ENCODE measurements at places on chromosomes 1 and 21.
A peak's percentile ranks its signal among the peaks of the same experiment; 100 is the strongest.

GRCh38 chr1:115976062-115976920 lies at the start of gene SLC22A15:
Gene SLC22A15 (plus strand): TSS chr1:115976513. CDS start chr1:115976628, 115 bp downstream.
- DNase-seq: no peak

DNA sequence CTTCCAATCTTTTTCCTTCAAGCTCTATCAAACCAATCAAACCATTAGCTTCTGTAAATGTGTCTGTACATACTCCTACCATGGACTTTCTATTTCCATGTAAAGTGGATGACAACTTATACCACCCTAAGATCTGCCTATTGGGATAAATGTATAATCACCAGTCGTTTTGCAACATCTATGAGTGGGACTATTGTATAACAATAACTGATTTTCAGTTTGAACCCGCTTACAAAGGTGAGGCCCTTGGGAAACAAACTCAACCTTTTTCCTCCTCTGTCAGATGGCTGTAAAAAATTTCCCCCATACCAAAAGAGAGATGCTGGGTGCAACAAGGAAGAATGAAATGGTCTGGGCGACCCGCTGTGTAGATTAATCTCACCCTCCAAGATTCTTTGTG lies 399.1 kb upstream of the ADAMTS5 start:
- DNase-seq: no peak

DNA sequence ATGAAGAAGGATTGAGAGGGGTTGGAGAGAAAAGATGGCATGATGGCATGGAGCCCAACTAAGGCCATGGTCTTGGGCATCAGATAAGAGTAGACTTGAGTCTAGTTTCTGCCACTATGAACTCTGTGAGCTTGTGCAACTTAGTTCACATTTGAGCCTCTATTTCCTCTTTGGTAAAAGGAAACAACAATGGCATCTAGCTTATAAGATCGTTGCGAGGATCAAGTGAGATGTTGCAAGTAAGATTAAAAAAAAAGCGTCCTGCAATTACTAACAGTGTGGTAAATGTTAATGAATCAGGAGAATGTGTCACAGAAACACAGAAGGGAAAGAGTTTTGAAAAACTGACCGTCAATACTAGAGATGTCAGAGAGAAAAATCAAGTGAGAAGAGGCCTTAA lies 202.9 kb upstream of the FGGY start:
- DNase-seq: no peak

- no peak for DNase-seq
Observed at GRCh38 chr1:212488436-212489283, 55.9 kb downstream of the NENF start.

DNA sequence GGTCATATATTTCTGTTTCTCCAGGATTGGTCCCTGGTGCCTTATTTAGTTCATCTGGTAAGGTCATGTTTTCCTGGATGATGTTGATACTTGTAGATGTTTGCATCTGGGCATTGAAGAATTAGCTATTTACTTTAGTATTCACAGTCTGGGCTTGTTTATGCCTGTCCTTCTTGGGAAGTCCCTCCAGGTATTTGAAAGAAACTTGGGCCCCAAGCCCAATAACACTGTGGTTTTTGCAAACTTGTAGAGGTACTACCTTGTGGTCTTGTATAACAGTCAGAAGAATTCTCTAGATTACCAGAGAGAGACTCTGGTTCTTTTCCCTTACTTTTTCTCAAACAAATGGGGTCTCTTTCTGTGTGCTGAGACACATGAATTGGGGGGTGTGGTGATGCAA lies 251.4 kb upstream of the B3GALT2 start:
- DNase-seq: no peak

DNA sequence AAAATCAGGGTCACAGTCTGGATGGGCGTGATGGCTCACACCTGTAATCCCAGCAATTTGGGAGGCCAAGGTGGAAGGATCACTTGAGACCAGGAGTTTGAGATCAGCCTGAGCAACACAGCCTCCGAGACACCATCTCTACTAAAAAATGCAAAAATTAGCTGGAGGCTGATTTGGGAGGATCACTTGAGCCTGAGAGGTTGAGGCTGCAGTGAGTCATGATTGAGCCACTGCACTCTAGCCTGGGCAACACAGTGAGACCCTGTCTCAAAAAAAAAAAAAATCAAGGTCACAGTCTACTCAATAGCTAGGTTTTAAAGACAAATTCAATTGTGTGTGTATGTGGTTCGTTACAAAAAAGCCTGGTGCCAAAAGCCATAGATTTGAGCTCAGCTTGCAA lies 34.4 kb downstream of the TRIM67 start:
- no peak for DNase-seq

GRCh38 chr1:78234496-78234895 lies 188.7 kb downstream of the GIPC2 start:
- no peak for DNase-seq

- no peak for DNase-seq
Observed at GRCh38 chr1:57431400-57431799, 7.5 kb upstream of the DAB1 start.

DNA sequence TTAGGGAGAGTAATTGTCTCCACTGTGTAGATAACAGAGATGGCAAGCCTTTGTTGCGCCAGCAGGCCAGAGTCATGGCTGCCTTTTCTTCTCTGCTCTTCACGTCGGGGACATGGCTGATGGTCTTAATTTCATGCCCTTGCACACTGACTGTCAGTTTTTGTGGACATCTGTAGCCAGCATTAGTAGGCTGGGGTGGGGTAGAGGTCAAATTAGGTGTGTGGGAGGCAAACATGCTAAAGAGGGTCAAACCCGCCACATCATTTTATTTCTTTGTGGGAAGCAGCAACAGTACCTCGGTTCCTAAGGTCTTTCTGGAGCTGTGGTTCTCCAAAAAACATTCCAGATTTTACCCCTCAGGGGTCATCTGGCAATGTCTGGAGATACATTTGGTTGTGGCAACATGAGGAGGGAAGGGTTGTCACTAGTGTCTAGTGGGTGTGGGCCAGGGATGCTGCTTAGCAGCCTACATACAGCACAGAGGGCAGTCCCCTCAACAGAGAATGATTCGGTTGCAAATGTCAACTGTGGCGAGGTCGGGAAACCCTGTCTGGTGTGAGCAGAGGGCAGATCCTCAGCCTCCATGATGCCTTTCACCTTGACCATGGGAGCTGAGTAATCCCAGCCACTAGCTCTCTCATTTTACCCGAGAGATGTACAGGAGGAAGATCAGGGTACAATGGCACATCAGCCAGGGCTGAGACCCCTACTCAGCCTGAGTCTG lies 14.7 kb downstream of the RUNX1 start:
- DNase-seq: no peak

DNA sequence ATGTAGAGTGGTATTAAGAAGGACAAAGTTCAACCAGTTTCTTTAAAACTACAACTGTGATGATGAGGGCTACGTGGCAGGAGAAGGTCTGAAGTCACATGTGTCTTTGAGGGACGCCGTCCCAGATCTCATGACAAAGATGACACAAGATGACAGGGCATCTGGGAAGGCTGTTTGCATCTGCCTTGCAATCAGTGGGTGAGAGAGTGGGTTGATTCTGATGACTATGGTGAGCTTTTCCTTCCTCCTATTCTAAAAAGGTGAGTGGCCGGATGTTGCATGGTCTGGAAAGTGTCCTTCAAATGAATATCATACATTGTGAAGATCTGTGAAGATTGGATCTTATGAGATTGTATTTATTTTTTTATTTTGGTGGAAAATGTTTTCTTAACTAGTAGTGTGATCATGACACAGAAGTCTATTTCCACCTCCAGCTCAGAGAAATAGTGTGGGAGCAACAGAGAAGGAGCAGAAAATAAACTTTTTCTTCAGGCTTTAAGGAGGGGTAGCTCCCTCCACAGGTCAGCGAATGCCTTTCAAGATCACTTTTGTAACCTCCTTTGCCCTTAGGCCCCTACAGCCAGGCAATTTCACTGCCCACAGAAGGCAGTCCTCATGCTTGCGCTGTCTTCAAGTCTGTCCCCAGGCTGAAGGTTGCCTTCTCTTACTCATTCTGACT lies 76.0 kb upstream of the ATF3 start:
- no peak for DNase-seq

DNA sequence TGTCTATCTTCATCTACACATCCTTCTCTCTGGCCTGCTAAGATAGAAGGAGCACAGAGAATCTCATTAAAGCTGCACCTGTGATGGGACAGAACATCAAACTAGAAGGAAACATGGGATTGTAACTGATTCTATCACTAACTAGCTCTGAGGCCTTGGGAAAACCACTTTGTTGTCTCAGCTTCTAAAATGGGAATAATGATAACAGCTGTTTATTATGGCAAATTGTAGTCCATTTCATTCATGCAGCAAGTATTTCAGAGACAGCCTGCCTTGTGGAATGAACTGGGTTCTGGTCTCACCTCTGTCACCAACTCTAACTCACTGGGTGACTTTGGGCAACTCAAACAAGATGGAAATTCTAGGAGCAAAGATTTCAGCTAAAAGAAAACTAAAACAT lies 12.4 kb downstream of the GJA5 start:
- DNase-seq: no peak

GRCh38 chr1:198064181-198064580 lies 92.6 kb upstream of the NEK7 start:
- DNase-seq: no peak

DNA sequence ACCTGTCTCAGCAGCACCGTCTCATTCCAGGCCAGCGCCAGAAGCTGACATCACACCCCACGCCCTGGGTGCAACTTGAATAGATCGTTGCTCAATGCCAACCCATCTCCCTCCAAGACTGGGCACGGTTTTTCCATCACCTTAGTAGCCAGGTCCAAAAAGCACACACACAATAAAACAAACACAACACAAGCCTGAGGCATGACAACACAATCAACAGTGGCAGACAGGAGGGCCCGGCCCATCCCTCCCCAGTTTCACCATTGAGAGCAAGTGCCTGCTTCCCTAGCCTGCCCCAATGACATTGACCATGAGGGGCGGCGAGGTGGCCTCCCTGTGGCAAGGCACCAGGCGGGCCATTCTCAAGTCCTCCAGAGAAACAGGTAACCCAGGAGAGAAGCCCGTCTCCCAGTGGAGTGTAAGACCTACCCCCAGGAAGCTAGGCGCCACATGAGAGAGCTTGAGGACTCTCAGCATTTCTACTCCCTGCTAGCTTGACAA lies 2.7 kb downstream of the IFFO2 start:
- DNase-seq: no peak

GRCh38 chr1:100188617-100189016 lies 10.6 kb upstream of the LRRC39 start:
- peak; percentile 87 for DNase-seq

DNA sequence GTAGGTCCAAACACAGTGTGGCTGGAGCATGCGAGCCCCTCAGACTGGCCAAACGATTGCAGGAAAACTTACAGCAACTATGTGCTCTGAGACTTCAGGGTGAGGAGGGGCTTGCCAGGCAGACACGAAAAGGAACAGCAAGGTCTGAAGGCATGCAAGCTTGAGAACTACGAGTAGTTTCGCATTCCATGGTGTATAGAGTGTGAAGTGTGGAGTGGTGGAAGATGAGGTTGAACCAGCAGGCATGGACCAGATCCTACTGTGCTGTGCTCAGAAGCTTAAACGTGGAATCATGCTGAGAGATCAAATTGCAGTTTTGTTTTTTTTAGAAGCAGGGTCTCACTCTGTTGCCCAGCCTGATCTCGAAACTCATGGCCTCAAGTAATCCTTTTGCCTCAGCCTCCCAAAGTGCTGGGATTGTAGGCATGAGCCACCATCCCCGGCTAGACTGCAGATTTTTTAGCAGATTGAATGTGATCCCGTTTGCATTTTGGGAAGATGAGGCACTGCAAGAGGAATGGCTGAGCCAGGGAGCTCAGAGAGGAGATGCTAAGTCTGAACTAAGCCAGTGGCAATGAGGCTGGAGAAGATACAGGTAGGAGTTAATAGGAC lies 5.1 kb upstream of the TFAP2E start:
- no peak for DNase-seq

DNA sequence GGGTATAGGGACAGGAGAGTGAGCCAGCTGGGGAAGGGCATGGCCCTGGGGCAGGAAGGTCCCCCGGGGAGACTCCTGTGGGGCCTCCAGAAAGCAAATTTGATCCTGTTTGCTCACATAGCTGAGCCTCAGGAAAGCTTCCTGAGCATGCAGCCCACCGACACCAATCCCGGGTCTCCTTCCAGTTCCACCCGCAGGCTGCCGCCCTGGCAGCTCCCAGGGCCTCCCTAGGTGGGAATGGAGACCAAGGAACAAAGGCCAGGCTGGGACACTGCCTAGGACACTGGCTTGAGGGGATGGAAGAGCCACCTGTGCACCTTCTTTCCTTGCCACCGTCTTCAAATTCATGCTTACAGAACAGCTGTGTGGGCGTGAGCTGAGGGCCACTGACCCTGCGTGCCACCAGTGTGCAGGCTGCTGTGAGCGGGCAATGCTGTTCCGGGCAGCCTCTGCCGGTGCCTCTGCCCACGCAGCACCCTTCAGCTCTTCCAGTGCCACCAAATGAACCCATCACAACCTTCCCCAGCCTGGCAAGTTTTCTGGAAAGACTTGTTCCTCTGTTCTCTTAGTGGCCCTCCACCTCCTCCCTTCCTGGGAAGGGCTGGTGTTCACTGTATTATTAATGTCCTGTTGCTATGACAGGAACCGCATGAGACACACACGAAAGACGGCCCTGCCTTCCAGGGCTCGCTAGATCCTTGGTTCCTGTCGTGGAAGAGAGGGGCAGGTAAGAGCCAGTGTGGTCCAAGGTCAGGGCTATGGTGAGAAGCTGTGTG lies 53.6 kb downstream of the ACBD3 start:
- DNase-seq: no peak

- DNase-seq: no peak
Observed at GRCh38 chr1:153389401-153389800, 1.5 kb downstream of the S100A8 start.

GRCh38 chr1:87334351-87335174 lies 5.9 kb downstream of the LMO4 start:
- peak; percentile 21 for DNase-seq

DNA sequence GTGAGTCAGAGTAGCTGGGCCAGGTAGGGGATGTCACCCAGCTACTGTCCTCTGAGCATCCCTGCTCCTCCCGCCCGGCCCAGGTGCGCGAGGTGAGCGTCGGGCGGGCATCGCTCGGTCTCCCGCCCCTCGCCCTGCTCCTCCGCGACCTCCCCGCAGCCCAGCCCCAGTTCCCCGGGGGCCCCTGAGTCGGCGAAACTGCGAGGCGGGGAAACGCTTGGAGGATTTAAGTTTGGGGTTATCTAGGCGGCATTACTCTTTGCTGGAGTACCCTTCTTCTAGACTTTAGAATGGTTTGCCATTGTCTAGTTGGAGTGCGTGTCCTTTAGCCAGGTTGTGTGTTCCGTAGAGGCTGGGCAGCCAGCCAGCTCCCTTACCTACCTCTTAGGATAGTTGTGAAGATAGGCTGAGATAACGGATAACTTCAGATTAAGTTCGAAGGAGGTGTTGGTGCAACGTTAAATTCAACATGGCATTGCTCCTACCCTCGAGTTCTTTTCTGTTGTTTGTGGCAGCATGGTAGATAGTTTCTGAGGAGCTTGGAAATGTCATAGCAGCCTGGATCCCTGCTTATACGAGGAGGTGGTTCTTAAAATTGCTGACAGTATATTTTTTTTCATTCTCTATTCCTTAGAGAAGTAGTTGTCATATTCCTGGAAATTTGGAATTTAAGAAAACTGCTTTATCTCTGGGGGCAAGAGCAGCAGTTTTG lies 697 bp downstream of the AGO3 start:
- DNase-seq: peak; percentile 76

Data from NCI-H1092 treated with DMSO at 0.1 percent for 48 hours (cell line).